ENCODE measurements at places on chromosomes 16 and 17. TPM values are rescaled to one million over a fixed set of nuclear protein-coding genes. Genes with fewer than 3 reads are reported as not detected.

- DNase-seq = no peak
Observed at GRCh38 chr16:4891097-4891885, 44.0 kb downstream of the UBN1 start.

PIK3R5 gene
- total RNA-seq = not detected

- DNase-seq = no peak
Observed at GRCh38 chr17:81831957-81832607, 1.0 kb downstream of the MCRIP1 start.

C16orf74 gene
- total RNA-seq = 2.6 TPM

BEAN1 gene
- total RNA-seq = 1.8 TPM

GRCh38 chr17:75476271-75476671, 19.8 kb downstream of the TMEM94 start:
- DNase-seq = no peak

DNA sequence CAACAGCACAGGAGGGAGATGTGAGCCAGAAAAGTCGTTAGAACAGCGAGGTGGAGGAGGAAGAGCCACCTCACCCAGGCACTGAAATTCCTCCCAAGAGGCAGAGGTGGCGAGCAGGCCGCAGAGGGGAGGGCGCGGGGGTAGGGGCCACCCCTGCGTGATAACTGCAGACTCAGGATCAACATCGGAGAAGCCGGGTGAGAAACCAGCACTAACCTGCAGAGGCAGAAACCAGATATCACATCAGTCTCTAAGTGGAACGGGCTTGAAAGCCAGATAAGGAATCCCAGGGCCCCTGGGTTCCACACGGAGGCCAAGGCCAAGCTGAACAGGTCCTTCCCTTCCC, 39.4 kb upstream of the ZC3H18 start:
- no peak for DNase-seq

CFAP52 gene
- not detected for total RNA-seq

GRCh38 chr17:39800540-39800939, 62.8 kb downstream of the GRB7 start:
- no peak for DNase-seq

- DNase-seq = peak; percentile 53
Observed at GRCh38 chr17:29176558-29177351, 3.4 kb downstream of the MYO18A start.

DNA sequence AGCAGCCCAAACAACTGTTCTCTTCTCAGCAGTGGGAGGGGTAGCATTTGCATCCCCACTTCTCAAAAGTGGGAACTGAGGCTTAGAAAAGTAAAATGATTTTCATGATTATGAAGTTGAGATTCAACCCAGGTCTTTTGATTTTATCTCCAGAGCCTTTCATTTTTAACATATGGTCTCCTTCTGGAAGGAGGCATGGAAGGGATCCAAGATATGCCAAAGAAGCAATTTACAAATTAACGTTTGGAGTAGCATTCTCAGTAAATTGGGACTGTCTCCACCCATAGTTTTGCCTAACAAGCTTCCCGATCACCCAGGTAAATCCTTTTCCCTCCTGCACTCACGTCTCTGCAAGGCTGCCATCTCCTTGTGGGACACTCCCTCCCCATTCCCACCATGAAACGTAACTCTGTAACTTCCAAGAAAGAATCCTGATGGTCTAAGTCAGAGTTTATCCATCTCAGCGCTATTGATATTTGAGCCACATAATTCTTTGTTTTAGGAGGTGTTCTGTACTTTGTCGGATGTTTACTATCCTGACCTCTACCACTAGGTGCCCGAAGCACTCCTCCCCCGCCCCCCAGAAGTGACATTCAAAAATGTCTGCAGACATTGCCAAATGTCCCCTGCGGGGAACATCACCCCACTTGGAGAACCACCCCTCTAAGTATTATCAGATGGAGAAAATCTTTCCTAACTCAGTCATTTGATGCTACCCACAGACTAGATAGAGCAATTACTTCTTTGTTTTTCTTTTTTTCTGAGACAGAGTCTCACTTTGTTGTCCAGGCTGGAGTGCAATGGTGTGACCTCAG, 32.9 kb upstream of the NFAT5 start:
- no peak for DNase-seq

PRMT7 gene
- 62.7 TPM for total RNA-seq

DNA sequence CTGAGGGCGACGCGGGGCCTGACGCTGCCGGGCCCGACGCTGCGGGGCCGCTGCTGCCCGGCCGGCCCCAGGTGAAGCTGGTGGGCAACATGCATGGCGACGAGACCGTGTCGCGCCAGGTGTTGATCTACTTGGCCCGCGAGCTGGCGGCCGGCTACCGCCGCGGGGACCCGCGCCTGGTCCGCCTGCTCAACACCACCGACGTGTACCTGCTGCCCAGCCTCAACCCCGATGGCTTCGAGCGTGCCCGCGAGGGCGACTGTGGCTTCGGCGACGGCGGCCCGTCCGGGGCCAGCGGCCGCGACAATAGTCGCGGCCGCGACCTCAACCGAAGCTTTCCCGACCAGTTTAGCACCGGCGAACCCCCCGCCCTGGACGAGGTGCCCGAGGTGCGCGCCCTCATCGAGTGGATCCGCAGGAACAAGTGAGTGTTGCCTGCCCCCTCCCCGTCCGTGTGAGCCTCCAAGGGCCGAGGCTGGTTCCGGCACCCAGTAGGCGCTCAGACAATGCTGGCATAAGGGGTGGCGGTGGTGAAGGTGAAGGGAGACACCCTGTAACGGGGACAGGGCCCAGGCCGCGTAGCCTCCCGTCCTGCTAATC, 676 bp downstream of the CPD start:
- DNase-seq = peak; percentile 40

DNA sequence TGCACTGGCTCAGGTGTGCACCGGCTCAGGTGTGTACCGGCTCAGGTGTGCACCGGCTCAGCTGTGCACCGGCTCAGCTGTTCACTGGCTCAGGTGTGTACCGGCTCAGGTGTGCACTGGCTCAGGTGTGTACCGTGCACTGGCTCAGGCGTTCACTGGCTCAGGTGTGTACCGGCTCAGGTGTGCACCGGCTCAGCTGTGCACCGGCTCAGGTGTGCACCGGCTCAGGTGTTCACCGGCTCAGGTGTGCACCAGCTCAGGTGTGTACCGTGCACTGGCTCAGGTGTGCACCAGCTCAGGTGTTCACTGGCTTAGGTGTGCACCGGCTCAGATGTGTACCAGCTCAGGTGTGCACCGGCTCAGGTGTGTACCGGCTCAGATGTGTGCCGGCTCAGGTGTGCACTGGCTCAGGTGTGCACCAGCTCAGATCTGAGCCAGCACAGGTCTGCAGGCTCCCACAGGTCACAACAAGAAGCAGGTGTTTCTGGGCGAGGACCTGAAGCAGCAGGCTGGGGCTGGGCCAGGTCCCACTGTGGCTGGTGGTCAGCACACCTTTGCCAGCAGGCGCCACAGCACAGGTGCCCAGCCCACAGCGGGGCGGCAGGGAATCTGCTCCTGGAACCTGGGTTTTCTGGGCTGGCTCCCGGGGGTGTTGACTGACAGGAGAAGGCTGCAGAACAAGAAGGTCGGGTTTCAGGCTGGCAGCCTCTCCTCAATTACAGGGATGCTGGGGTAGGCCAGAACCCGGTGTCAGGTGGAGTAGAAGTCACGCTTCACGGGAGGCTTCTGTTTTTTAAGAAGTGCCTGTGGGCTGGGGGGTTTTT, 17.2 kb downstream of the METRNL start:
- DNase-seq = no peak

TBC1D3B gene
- 37.3 TPM for total RNA-seq

DNA sequence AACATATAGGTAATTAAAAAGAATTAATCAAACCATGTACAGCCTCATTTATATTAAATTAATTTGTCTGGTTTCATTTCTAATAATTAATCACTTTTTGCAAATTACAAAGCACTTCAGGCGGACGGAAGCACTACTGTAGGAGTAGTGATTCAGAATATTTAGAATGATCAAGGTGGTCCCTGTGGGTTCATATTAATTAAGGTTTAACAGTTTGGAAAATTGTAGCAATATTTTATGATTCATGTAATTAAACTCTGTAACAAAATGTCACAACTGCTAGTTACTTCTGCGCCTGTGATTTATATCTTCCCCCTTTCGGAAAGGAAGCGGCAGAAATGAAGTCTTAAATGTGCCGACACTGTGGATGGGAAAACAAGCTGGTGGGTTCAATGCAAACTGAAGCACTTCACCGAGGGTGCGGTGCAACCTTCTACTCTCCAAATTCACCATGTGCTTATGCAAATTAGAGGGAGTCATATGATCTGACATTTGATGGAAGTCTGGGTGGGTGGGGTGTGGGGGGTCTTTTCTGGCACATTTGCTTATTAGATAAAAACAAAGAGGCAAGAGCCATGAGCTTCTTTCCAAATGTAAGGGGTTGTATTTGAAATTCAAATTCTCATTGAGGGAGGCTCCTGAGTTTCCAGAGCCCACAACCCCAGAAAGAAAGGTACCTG, 679.4 kb downstream of the TOX3 start:
- no peak for DNase-seq

RGS9 gene
- total RNA-seq = 2.4 TPM

NOG gene
- not detected for total RNA-seq

- no peak for DNase-seq
Observed at GRCh38 chr17:49984776-49985175, 10.2 kb downstream of the DLX3 start.

EXOC3L1 gene
- 3.6 TPM for total RNA-seq

SLC9A5 gene
- 1.4 TPM for total RNA-seq

VTN gene
- total RNA-seq = 0.25 TPM

TMEM238L gene
- total RNA-seq = not detected

- DNase-seq = no peak
Observed at GRCh38 chr16:59039066-59039720, 305.1 kb upstream of the GOT2 start.

DNA sequence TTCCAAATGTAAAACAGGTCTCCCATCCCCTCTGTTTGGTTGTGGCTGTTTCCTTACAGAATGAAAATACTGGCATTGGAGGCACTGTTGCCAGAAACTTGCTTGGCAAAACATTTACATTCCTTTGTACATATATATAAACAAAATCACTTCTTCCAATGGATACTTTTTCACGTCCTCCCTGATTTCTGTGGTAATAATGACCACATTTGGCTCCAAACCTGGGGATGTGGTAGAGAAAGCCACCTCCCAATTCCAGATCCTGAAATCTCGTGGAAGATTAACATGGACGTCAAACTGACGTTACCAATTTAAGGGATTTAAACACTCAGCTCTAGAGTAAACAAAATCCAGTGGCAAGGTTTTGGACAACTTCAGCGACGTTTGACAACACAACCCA, 370.8 kb upstream of the ZFHX3 start:
- DNase-seq = no peak

- no peak for DNase-seq
Observed at GRCh38 chr17:72434581-72434980, 313.8 kb downstream of the SOX9 start.

DNA sequence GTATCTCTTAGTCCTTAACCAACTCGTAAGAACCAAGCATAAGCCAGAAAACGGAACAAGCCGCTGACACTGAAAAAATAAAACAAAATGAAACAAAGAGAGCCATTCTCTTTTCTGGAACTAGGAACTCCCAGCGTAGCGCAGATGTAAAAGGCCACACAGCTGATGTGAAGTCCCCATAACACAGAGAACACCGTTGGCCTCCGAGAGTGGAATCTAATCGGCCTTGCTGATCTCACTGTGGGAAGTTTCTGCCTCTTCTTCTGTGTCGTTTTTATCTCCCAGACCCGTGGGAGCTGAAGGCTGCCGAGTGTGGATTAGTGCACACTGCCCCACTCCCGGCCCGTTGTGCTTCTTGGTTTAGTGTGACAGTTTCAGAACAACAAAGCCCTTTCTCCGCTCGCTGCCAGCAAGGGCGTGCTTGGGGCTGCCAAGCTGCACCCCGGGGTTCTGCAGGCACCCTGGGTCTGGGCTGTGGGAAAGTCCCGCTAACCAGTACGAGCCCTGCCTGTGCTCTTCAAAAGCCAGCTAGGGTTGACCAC, 21.7 kb downstream of the TTYH2 start:
- no peak for DNase-seq

DNA sequence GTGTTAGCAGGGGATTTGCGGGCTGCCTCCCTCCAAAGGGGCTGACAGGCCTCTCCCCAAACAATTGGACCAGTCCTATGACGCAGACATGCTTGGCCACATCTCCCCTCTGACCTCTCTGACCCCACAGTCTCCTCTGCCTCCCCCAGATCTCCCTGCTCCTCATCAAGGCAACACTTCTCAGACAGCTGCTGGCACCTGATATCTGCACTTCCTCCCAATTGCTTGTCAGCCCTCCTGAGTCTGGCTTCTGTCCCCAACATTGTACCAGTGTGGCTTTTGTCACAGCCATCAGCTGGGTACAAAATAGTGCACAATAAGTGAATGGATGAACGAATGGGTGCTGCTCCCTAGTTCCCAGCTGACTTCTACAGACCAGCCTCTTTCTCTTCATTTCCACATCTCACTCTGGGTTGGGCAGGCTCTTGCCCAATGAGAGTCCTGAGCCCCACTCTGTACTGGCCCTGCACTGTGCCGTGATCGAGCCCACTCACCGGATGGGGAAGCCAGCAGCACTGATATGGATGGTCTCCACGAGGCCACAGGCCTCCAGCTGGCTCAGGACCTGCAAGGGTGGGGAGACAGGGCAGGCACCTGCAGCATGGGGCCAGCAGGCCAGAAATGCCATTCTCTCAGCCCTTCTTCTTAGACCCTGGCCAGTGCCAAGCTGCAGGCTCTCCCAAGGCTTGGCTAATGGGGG, 17.1 kb downstream of the ZNHIT3 start:
- no peak for DNase-seq

DNA sequence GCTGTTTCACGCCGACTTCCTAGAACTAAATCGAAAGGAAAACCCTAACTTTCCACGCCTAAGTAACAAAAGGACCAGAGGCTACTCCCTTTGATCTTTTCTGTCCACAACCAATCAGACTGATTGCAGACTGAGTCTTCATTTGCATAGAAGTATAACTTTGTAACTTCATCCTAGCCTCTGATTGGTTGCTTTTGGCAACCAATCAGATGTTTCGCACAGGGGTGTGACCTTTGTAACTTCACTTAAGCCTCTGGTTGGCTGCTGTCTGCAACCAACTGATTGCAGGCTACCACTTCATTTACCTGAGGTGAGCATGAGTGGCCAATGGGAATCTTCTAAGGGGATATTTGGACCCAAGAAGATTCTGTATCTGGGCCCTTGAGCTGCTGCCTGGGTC, 17.4 kb upstream of the ICAM2 start:
- DNase-seq = no peak

GRCh38 chr17:64036198-64036922, 15.9 kb upstream of the ICAM2 start:
- no peak for DNase-seq

- DNase-seq = peak; percentile 15
Observed at GRCh38 chr17:83058266-83058798, 21.1 kb upstream of the METRNL start.

IL4R gene
- total RNA-seq = 10.8 TPM

- DNase-seq = no peak
Observed at GRCh38 chr17:72590882-72591281, 470.1 kb downstream of the SOX9 start.

TP53TG3C gene
- not detected for total RNA-seq

GRCh38 chr17:62162898-62163297, 97.8 kb upstream of the MED13 start:
- no peak for DNase-seq

AGRP gene
- not detected for total RNA-seq
